NCI-H460 (cell line): ENCODE measurements at places on chromosomes 6 and 20. TPM values are rescaled to one million over a fixed set of nuclear protein-coding genes. Genes with fewer than 3 reads are reported as not detected.

- DNase-seq: no peak
Measured at GRCh38 chr20:3092611-3093379, 8.3 kb upstream of the AVP start.

- no peak for DNase-seq
Measured at GRCh38 chr20:56689852-56690485, 60.9 kb downstream of the TFAP2C start.

- peak; percentile 81 for DNase-seq
Measured at GRCh38 chr6:140441256-140441655, 1066.8 kb upstream of the CITED2 start.

DNA sequence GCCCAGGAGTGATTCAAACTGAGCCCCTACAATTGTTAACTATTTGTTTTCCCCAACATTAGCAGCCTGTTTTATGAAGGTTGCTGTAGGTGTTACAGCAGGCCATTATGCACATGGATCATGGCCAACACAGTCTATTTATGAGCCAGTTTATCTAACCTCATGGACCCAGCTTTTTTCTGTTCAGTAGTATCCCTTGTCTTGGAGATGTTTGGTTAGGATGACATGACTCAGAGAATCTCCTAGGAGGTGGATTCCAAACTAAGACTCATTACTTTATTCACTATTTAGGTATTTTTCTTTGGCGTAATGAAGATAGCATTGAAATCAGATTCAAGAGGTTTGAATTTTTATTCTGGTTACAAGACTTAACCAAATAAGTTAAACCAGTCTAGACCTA is 62.8 kb upstream of the TFB1M start:
- DNase-seq: no peak

DNA sequence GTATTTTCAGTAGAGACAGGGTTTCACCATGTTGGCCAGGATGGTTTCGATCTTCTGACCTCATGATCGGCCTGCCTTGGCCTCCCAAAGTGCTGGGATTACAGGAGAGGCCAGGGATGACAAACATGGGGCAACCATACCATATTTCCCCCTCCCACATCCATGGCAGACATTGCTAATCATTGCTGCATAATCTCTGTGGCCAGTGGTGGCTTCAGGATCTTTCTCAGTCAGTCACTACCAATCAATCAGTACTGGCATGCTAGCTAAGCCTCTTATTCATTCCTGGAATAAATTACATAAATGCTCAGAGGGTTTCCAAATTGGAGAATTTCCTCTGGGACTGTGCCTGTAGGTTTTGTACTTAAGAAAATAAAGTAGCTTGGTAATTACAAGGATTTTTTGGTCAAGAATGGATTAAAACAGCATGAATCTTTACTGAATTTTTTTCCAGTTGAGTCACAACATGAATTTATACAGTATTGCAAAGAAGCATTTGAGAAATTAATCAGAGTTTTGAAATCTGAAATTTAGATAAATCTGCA is 138.1 kb downstream of the FNDC1 start:
- no peak for DNase-seq

GRCh38 chr20:2179233-2179580 is 77.6 kb downstream of the STK35 start:
- no peak for DNase-seq

- DNase-seq: no peak
Measured at GRCh38 chr6:40860443-40860842, 178.6 kb downstream of the UNC5CL start.

DNA sequence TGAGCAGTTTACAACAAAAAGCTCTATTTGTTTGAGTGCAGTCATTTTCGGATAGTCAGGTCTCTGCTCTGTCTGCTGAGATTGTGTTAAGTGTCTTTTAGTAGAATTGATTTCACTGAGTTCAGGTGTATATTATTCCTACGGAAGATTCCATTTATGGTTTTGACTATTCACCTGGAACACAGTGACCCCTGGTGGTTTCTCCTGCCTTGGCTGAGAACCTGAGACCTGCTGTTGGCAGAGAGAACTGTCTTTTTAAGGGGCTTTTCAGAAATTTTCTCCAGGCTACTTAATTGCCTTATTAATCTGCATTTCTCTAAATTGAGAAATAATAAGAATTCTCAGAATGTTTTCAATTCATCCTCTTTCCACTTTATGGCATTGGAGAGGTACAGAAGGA is 508.0 kb downstream of the TBC1D32 start:
- DNase-seq: peak; percentile 17

- no peak for DNase-seq
Measured at GRCh38 chr6:137084865-137085617, 40.3 kb upstream of the IL20RA start.

DNA sequence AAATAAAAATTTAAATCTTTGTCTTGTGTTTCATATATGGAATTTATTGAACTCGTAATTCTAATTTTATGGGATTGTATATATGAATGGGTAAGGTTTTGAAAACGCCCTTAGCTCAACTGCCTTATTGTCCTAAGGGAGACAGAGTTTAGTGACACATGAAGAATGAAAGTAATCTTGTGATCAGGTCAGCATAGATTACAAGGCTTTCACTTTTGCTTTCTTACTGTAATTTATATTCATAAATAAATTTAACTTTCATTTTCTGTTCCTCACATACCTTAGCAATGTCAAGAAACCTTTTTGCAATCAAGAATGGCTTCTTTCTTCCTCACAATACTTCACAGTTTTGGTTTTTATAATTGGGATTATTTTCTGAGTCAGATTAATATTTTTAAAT is 14.4 kb downstream of the KPNA5 start:
- no peak for DNase-seq

DNA sequence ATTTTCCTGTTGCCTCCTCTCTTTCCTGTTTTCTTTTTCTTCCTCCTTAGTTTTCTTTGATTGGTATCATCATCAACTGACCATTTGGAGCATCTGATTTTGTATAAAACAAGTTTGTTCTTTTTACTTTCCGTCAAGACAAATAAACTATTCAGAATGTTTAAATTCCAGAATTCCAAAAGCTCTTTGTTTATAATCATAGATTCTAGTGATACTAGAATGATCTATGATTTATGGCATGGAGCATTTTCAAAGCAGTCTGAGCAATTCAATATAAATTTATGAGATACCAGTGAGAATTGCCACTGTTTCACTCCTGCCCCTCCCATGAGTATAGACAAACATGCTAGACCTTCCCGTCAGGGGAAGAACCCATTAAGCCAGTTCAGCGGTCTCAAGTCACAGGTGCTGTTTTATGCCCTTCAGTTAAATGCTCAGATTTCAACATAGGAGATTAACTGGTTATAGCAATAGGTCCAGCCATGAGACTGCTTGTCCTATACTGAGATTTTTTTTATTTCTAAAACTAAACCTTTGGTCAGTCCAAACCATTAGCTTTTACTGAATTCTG is 60.7 kb downstream of the GRIK2 start:
- DNase-seq: no peak

GRCh38 chr6:95599706-95600105 is 22.4 kb downstream of the MANEA start:
- DNase-seq: no peak

GRCh38 chr6:66949191-66949661 is 1242.2 kb upstream of the EYS start:
- DNase-seq: no peak

GRCh38 chr20:22758815-22759214 is 174.4 kb upstream of the FOXA2 start:
- no peak for DNase-seq

- DNase-seq: no peak
Measured at GRCh38 chr20:48965189-48965910, 43.8 kb downstream of the ARFGEF2 start.

The GABRR2 gene
- total RNA-seq: not detected in 2 replicates

The KCNK16 gene
- total RNA-seq: not detected in 2 replicates

The SMLR1 gene
- not detected in 2 replicates for total RNA-seq
